ENCODE measurements at places on chromosomes 2 and 18.

DNA sequence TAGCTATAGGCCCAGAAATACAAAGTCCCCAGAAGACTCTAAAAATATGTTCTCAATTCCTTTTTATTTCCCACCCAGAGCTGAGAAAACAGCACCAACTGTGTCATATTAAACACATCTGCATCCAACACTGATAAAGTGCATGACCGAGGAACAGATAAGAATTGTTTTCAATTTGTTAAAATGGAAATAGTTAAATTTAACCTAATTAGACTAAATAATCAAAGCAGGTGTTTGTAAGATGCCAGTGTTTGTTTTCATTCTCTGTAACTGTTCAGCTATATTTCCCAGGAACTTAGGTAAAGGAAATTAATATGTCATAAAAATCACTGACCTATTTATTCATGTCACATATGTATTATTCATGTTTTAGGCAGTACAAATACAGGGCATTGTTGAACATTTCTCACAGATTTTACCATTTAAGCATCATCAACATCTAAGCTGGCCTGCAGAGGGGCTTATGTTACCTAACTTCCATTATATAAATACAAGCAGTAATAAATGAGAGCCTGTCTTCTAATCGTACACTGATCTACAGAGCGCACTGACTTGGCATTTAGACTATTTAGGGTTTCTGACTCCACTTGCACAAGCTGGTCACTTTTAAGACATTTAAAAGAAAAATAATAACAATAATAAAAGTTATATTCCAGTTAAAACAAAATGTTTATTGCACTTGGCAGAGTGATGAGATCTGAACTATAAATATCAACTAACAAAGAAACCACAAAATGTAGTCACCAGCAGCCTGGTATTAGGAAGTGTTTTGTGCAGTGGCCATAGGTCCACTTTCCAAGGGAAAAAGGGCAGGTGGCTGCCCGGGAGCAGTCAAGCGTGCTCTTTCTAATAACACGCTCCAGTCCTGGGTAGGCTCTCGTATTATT, 86.6 kb upstream of the ZFP36L2 start:
- DNase-seq = no peak

GRCh38 chr18:74459889-74460288, 2.8 kb upstream of the DIPK1C start:
- DNase-seq = no peak

DNA sequence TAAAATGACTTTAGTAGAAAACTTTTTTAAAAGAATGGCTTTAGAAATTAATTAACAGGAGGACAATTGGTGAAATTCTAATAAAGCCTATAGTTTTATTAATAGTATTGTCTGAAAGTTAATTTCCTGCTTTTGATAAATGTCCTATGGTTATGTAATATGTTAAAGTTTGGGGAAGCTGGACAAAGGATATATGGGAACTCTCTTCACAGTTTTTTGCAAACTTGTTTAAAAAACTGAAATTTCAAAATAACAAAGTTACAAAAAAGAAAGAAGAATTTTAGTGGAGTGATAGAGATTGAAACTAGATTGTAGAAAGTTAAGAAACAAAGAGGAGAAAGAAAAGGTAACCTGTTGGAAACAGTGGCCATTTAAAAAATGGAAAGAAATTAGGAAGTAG, 67.3 kb downstream of the SEMA4F start:
- no peak for DNase-seq

- DNase-seq = no peak
These were observed 17.3 kb downstream of the DUSP11 start for GRCh38 chr2:73762571-73762970.

- no peak for DNase-seq
These were observed 148.0 kb downstream of the TPO start for GRCh38 chr2:1561259-1561658.

DNA sequence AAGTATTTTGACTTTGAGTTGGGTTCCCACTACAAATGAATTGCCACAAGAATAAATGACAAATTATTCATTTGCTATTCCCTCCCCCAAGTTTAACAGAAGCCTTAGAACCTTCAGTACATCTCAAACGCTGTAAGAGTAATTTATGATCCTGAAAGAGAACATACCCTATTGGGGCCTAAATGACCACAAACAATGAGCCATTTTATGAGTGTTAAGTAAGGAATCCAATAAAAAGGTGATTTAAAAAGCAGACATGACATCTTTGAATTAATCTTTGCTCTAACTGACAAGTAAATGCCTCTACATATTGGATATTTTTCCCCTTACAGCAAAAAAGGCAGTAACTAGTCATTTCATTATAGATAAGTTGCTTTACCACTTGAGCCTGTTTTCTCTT, 136.9 kb downstream of the NRXN1 start:
- DNase-seq = no peak

- no peak for DNase-seq
These were observed 25.1 kb downstream of the TRAF3IP1 start for GRCh38 chr2:238345297-238345968.

DNA sequence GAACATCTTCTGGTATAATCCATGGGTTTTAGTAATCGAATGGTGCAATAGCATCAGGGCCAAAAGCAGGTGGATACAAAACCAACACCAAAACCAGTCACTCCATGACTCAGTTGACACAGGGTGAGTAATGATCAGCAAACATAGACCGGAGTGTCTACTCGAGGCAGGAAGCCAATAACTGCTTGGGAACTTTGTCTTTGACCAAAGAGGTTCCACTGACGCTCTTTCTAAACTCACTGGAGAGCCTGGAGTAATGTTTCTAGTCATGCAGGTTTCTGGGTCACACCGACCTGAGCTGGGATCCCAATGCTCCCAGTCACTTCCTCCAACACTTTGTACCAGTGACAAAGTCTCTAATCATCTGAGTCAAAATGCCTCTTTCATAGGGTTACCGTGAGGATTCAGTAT, 30.9 kb downstream of the MREG start:
- no peak for DNase-seq

DNA sequence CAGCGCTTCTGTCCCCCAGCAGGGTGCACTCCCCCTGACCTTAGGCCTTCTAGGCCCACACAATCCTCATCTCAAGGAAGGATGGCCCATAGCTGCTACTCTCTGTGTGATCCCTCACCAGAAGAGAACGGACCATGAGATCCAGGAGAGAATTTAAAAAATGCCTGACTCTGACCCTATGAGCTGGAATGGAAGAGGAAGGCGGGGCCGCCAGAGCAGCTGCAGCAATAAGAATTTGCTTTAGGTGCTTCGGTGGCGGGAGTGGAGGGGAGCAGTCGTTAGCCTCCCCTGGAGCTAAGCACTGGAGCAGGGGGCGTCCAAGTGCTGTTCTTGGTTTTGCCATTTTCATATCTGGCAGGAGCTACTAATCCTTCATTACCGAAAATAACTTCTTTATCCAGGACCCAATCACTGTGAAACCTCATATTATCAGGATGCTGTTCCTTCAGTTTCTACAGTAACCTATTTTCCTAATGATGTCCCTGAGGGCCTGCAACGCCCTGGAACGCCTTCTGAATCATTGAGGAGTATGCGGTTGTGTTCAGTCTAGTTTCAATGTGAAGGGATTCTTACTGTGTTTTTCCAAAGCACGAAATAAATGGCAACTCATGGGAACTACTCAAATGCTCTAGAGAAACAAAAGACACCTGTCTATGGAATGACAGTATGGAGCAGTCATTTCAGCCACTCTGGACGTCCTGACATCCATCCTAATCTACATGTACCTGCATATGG, 105.1 kb upstream of the SIX2 start:
- DNase-seq = no peak

DNA sequence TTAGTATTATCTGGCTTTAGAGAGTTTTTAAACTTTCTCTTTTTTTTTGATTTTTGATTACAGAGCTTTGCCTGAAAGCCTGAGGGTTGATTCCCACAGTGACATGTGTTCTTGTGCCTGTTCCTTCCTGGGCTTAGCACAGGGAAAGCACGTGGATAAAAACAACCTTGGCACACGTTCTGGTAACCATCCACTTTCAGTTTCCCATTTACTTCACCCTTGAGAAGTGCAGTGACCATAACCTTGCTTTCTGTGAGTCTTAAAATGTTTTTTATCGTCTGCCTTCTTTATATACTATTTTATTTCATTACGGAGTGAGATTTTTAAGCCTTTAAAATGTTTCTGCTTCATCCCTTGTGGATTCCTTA, 11.5 kb downstream of the CD226 start:
- DNase-seq = no peak

GRCh38 chr2:64227603-64228125, 83.4 kb upstream of the PELI1 start:
- DNase-seq = no peak

DNA sequence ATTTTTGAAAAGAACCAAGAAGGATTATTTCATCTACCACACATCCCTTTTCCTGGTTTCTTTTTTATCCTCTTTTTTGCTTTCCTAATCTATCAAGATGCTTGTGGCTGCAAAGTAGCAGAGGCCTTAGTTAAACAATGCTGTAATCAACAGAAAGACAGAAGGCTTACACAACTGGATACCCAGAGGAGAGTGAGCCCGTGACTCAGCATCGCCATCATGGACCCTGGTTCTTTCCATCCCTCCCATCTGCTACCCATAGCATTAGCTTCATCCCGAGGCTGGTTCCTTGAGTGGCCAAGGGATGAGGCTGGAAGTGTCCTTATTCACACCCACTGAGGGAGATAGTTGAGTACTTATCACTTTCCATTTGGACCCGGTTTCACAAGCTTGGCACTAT, 7.5 kb upstream of the HAAO start:
- DNase-seq = no peak

DNA sequence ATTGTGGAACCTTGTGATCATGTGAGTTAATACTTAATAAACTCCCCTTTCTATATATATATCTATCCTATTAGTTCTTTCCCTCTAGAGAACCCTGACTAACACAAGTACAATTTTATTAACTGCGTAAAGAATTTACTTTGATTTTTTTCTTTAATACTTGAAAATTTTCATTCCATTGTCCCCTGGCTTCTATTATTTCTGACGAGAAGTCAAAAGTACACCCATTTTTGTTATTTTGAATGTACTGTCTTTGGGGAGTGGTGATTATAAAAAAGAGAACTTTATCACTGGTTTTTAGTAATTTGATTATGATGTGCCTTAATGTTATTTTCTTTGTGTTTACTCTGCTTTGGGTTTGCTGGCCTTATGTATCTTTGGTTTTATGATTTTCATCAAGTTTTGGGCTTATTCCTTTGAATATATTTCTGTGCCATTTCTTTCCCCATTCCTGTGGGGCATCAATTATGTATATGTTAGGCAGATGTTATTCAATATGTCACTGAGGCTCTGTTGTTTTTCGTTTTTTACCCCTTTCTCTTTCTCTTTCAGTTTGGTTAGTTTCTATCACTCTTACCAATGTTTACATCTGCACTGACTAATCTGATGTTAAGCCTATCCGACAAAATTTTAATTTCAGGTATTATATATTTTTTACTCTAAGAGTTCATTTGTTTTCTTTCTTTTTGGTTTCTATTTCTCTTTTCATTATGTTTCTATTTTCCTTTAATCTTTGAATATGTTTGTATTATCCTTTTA, 271.4 kb downstream of the CAMKMT start:
- DNase-seq = no peak

- no peak for DNase-seq
These were observed 166.8 kb upstream of the CHAC2 start for GRCh38 chr2:53600815-53601214.

DNA sequence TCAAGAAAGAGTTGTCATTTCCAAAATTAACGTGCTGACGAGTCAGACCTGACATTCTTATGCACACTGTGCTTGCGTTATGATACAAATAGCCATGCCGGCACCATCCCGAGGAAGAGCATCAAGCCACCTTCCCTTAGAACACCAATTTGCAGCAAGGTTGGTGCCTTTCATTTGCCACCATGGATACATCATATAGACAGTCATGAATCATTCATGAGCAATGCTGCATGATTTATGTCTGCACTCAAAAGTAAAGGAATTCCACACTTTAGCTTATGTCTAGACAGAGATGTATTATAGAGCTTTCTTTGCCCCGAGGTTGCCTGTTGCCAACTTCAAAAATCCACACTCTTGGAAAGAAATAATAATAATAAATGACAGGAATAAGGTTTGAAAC, 166.9 kb downstream of the VWC2L start:
- no peak for DNase-seq

GRCh38 chr2:97849881-97850528, 136.6 kb downstream of the ZAP70 start:
- DNase-seq = no peak

DNA sequence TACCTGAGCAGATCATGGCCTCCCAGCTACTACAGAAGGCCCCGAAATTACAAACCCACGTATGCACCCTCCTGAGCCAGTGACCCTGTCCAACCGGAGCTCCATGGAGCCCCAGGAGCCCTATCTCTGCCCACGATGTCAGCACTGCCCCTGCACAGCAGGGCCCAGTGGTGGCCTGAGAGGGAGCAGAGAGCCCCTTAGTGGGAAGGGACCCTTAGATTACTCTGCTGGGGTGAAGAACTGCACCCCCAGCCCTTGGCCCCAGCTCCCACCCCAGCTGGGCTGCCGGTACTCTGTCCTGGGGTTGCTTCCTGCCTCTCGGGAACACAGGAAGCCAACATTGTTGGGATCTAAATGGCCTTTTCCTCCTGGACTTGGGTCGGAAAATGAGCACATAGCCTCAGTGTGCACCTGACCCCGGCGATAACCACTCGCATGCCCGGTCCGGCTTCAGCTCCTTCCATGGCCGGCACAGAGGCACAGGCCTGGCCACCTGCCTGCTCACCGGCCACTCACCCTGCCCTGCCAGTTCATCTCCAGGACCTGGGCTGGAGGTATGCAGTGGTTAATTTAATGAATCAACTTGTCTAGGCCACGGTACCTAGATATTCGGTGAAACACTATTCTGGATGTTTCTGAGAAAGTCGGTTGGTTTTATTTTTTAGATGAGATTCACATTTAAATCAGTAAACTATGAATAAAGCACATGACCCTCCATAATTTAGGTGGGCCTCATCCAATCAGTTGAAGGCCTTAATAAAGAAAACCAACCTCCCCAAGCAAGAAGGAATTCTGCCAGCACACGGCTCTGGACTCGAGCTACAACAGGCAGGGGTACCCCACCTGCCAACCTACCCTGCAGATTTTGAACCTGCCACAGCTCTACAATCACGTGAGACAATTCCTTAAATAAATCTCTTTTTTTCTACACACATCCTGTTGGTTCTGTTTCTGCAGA, 19.2 kb downstream of the TNS1 start:
- no peak for DNase-seq

DNA sequence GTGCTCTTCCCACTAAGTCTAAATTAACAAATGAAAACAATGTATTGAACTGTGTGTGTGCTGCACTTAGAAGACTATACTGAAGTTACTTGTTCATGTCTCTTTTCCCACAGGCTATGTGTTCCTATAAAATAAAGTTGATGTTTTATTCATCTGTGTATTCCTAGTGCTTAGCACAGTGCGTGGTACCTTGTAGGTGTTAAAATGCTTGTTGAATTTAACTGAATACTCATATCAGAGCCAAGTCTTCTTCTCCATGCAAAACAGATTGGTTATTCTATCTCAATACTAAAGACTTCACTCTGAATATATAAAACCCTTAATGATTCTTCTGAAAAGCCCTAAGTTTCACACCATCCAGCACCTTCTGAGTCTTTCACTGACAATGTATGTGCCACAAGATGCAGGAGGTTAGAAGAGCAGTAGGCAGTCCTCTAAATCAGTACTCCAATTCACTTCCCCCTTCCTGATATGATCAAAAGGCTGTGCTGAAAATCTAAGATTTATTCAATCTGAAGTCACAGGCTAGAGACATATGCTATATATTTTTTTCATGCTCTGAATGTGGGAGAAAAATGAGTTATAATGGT, 231.7 kb upstream of the CCDC150 start:
- DNase-seq = no peak

GRCh38 chr2:113124181-113124961, 3.0 kb upstream of the IL1RN start:
- DNase-seq = no peak

All from activated T-cell treated with anti-CD3 and anti-CD28 coated beads for 24 hours (primary cell).